ENCODE measurements at places on chromosomes 13 and 19. TPM values are rescaled to one million over a fixed set of nuclear protein-coding genes. Genes with fewer than 3 reads are reported as not detected.

Gene POSTN
- total RNA-seq: 1,807 TPM

Gene S1PR5
- total RNA-seq: 0.36 TPM

Gene CEACAM3
- not detected for total RNA-seq

Gene FBN3
- total RNA-seq: not detected

Gene IZUMO2
- not detected for total RNA-seq

Gene SULT2A1
- total RNA-seq: not detected

Gene HCN2
- total RNA-seq: 4.2 TPM

Gene ZSCAN22
- total RNA-seq: 2.0 TPM

Gene TMEM147
- 65.7 TPM for total RNA-seq

Gene CEACAM16
- not detected for total RNA-seq

Gene NECTIN2
- total RNA-seq: 153 TPM

Gene ACER1
- not detected for total RNA-seq

Gene NLRP4
- total RNA-seq: not detected

Gene SUPT20H
- 30.5 TPM for total RNA-seq

Gene SBNO2
- total RNA-seq: 84.6 TPM

Gene AMER2
- not detected for total RNA-seq

Gene SAMD1
- 49.4 TPM for total RNA-seq

Gene RRAS
- 108 TPM for total RNA-seq

Gene NFIX
- total RNA-seq: 63.2 TPM

Gene ZNF442
- total RNA-seq: 4.9 TPM

Gene ZNF714
- 2.9 TPM for total RNA-seq

Gene TLE2
- total RNA-seq: 20.1 TPM

Gene KLK8
- not detected for total RNA-seq

Gene ZNF266
- 10.0 TPM for total RNA-seq

Gene ZNF99
- total RNA-seq: not detected

Gene ZNF541
- 1.1 TPM for total RNA-seq

Gene TEX26
- not detected for total RNA-seq

Gene FXYD1
- 2.0 TPM for total RNA-seq

Gene KIR2DL3
- total RNA-seq: not detected

Gene C19orf18
- total RNA-seq: not detected

Gene PTH2
- not detected for total RNA-seq

Gene ZNF77
- total RNA-seq: 1.3 TPM

Gene EPS8L1
- 0.90 TPM for total RNA-seq

Gene CD79A
- total RNA-seq: not detected

Gene C19orf38
- total RNA-seq: not detected

Gene FCAR
- not detected for total RNA-seq

Gene CEACAM4
- total RNA-seq: not detected

Gene DAZAP1
- 35.6 TPM for total RNA-seq

Gene ERCC5
- total RNA-seq: 42.0 TPM

Gene SMIM24
- not detected for total RNA-seq

Gene PSG3
- not detected for total RNA-seq

Gene ZNF69
- 2.3 TPM for total RNA-seq
